ENCODE measurements at places on chromosomes 5 and 9. TPM values are rescaled to one million over a fixed set of nuclear protein-coding genes. Genes with fewer than 3 reads are reported as not detected.

GABRA1 gene
- not detected for total RNA-seq

SLCO6A1 gene
- not detected for total RNA-seq

NDUFS4 gene
- total RNA-seq, result 79.5 TPM

KLF9 gene
- 157 TPM for total RNA-seq

TMEM252 gene
- total RNA-seq, result not detected

LRRC19 gene
- total RNA-seq, result not detected

IRX2 gene
- 2.9 TPM for total RNA-seq

FBXO4 gene
- total RNA-seq, result 23.8 TPM

CCDC171 gene
- total RNA-seq, result 3.8 TPM

HNRNPK gene
- 450 TPM for total RNA-seq

DCP2 gene
- total RNA-seq, result 36.8 TPM

GAS1 gene
- 53.1 TPM for total RNA-seq

OTULINL gene
- total RNA-seq, result 21.6 TPM

SPINK6 gene
- not detected for total RNA-seq

CAMK4 gene
- total RNA-seq, result 1.1 TPM

ADAMTS16 gene
- 2.0 TPM for total RNA-seq

ZNF300 gene
- 4.9 TPM for total RNA-seq

STARD4 gene
- total RNA-seq, result 7.9 TPM

PCDHGA2 gene
- 2.3 TPM for total RNA-seq

TMC1 gene
- total RNA-seq, result not detected

GNAQ gene
- total RNA-seq, result 100 TPM

NR5A1 gene
- not detected for total RNA-seq

ADAMTSL2 gene
- total RNA-seq, result 0.34 TPM

PCDHB3 gene
- 3.8 TPM for total RNA-seq
